Hematopoietic multipotent progenitor cell treated with erythropoietin and hydrocortisone succinate and interleukin-3 and kit ligand, for 4 days (in vitro differentiated cells): ENCODE measurements at places on chromosomes 5 and 9.
A peak's percentile ranks its signal among the peaks of the same experiment; 100 is the strongest.

- no peak for DNase-seq
These were observed 15.3 kb upstream of the FAM120A start for GRCh38 chr9:93436218-93436617.

DNA sequence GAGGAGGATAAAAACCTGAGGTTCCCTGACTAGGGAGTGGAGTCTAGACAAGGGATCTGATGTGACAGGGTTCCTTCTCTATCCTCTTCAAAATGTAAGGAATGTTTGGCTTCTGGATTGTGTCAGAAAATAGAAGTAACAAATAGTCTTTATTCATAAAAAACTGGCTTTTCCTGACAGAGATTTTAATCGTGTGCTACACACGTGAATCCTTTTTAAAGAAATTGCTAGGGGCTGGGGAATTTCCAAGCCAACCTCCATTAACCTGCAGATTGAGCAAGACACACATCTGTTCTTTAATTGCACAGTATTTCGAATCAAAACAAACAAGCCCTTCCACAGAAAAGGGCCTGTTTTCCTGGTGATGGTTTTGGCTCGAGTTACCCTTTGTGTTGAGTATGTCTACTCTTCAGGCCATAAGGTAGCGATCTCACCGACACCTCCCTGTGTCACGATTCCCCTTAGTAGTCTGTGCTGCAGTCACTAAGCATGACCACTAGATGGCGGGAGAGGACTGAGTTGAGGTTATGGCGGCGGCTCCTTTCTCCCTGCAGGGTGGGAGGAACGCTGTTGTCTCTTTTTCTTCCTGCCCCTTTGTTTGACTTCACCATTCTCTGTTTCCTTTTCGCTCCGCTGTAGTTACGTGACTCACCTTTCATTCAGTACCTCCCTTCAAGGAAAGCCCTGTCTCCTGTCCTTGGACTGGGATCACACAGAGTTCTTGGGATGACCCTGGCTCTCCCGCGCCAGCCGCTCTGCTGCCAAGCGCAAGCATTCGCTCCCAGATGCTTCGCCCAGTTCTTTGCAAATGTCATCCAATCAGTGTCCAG lies 137.1 kb upstream of the SLC24A2 start:
- DNase-seq = peak; percentile 89

- no peak for DNase-seq
These were observed 686.5 kb upstream of the ACO1 start for GRCh38 chr9:31697956-31698355.

GRCh38 chr5:97089149-97089801 lies 53.1 kb downstream of the LIX1 start:
- DNase-seq = no peak

- DNase-seq = no peak
These were observed 775.5 kb upstream of the CTNND2 start for GRCh38 chr5:12679731-12680130.
